Ammon's horn (tissue), 1 donor: ENCODE measurements at places on chromosomes 12 and 14.

- no peak for DNase-seq
These were observed 68.8 kb downstream of the ADCK1 start for GRCh38 chr14:77868552-77869285.

GRCh38 chr12:92408072-92408900 lies 262.6 kb upstream of the BTG1 start:
- DNase-seq = no peak

GRCh38 chr12:41462312-41462711 lies 274.2 kb downstream of the PDZRN4 start:
- no peak for DNase-seq

DNA sequence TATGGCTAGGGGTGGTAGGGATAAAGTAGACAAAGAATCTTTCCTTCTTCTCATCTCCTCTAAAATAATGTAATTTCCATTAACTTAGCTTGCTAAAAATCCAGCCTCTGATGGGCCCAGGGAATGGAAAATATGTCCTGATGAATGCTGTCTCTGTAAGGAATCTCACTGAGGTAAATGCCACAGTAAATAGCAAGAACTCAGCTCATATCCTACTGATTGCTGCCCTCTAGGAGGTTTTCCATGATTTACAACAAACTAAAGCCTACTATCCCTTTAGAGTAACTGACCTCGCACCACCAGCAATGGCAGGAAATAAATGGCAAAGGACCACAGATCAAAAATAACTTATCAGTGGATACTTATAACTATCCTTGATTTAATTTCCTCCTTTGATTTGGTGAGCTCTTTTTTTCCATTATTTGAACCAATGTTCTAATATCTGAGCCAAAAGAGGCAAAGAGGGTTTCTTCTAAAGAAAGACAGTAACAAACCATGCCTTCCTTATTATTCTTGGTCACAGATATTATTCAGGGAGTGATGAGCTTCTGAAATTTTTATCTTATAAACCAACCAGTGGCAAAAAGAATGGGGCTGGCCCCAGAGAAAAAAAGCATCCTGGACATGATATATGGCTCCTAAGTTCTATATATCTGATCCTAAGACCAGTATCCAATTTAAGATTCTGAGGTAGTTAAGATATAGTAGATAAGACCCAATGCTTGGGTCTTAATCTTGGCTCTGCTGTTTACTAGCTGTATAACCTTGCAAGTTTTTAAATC lies 43.8 kb downstream of the SENP1 start:
- no peak for DNase-seq

DNA sequence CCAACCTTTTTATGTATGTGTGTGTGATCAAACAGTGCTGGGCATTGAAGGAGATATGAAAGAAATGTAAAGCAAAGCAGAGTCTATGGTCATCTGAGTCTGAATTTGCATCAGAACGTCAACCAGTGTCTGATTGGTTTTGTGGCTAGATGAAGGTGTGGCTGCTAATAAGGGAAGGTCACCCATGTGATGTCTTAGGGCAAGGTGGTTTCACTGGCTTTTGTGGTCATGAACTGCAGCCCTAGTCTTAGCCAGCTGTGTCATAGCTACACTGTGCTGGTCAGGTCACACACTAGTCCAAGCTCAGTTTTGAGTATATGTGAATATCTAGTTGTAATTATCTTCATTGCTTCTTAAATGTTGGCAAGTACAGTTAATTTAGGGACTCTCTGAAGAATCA lies 105.8 kb downstream of the TGFB3 start:
- DNase-seq = no peak

GRCh38 chr14:57657487-57657886 lies 163.8 kb upstream of the CCDC198 start:
- no peak for DNase-seq

DNA sequence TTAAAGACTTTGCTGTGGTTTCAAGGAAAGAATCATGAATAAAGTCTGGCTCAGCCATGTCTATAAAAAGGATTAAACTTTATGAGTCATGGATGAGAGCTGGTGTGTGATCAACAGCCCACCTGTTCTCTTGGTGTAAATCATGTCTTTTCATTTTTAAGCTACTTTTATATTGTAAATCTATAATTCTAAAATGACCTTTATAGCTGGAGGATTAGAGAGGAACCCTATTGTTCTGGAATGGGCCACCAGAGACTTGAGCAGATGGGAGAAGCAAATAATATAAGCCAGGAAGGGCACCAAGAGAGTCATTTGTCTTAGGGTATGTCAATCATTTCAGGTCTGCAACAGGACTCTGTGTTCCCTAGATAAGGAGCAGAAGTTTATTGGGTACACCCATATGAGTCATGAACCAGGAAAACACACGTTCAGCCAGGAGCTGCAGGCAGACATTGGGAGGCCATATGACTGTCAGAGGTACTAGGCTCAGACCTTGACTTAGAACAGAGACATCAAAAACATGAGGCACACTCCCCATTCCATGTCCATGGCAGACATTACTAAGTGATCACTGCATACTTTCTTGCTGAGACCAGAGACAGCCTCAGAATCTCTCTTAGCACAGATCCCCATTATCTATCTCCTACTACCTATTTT lies 49.3 kb downstream of the NDUFA12 start:
- no peak for DNase-seq

DNA sequence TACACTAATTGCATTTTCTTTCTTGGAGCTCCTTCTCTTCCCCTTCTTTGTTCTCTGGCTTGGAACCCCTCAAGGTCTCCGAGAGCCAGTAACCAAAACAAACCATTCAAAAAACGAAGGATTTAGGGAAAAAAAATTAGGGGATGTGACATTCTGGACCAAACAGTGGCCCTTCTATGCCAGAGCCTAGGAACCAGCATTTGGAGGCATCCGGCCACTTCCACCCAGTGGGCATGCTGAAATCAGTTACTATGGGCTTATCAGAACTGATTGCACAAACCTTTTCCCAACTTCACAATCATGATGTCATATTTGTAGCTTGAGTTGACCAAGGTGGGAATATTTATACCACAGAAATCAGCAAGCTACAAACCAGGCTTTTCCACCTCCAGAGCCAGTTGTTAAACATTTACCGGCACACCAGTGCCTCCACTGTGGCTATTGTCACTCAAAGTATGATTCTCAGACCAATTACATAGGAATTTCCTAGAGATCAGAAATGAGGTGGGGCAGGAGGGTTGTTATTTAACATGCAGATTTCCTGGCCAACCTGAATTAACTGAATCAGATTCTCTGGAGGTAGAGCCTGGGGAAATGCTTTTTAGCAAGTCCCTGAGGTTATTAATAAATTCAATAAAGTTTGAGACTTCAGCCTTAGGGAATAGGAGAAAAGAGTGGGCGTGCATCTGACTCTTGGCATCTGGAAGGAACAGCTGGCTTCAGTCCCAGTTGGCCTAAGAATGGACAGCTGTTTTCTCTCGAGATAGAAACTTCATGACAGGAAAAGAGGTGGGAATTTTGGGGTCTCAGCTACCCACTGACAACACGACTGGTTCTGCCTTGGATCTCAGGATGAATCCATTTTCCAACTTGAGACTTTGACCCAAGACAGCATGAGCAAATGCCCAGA lies 273.9 kb downstream of the ZFP36L1 start:
- no peak for DNase-seq

DNA sequence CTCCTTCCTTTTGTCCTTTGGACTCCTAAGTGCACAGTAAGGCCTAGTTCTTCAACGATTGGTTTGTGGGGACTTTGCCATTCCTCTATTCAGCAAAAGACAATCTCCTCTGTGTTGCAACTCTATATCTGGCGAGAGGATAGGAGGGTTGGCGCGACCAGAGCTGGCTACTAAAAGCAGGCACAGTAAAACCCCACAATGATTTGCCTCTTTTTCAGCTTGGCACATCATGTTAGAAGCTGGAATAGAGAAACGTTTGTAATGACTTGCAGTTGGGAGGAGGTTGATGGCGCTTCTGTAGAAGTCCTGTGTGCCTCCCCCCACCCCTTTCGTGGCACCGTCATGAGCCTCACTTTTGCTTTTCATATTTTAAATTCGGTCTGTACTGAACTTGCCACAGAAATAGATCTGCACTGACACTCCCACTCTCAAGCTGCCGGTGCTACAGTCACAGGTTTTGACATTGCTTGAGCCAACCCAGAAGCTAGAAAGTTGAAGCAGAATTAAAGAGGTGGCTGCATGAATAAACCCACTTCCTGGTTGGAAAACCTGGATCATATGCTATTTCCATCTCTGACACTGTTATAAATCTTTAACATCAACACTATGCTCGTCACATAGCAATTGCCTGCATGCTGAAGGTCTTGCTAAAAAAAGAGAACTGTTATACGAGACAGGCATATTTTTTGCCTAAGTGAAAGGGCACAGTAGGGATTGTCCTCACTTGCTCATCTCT lies 315.3 kb upstream of the PRICKLE1 start:
- DNase-seq = peak; percentile 92

DNA sequence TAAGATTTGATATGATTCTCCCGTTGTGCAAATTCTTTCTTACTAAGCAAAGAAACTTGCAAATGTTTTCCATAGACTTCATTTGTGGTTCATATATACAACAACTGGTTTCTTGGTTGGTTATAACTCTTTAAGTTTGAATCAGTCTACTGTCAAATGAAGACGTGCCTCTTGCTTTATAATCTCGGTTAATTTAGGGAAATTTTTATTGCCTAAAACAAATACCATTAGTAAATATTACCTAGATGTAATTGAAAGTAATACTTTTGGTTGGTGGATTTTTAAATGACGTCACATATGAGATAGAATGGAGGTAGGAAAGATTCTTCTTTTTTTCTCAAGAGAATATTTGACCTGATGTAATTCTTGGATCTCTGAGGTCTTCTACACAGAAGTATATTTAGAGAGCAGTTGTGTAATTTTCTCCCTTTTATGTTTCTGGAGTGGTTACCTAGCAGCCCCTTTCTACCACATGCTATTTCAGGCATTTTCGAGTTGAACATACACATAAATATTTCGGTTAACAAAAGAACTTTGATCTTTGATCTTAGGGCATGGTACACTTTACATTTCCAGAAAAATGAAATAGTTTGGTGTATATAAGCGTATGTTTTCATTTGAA lies 1.7 kb downstream of the ATF7IP start:
- no peak for DNase-seq

GRCh38 chr12:110015132-110015531 lies 15.9 kb downstream of the ANKRD13A start:
- DNase-seq = no peak

- DNase-seq = no peak
These were observed 20.2 kb upstream of the DUSP16 start for GRCh38 chr12:12582895-12583303.

- DNase-seq = no peak
These were observed 391.6 kb downstream of the ZFP36L1 start for GRCh38 chr14:68401317-68401716.

GRCh38 chr12:118853634-118854033 lies 127.7 kb upstream of the SRRM4 start:
- peak; percentile 13 for DNase-seq

DNA sequence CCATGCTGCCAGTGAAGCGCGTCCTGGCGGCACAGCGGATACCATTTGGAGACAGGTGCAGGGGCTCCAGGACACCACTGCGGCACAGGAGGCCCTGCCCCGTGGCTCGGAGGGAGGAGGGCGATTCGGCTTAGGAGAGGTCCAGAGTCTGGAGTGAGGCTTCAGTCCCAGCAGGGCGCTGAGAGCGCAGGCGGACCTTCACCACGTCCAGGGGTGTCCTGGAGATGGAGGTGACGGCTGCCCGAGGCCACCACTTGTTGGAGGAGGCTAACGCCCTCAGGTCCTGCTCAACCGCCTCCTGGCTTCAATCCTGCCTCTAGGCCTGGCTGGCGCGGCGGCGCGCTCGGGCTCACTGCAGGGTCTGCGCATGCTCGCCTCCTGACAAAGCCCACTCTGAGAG lies 45.7 kb downstream of the EIF2S3B start:
- DNase-seq = no peak

GRCh38 chr12:114141921-114142564 lies 175.9 kb upstream of the RBM19 start:
- no peak for DNase-seq

GRCh38 chr12:45970391-45970790 lies 20.0 kb downstream of the SCAF11 start:
- no peak for DNase-seq

DNA sequence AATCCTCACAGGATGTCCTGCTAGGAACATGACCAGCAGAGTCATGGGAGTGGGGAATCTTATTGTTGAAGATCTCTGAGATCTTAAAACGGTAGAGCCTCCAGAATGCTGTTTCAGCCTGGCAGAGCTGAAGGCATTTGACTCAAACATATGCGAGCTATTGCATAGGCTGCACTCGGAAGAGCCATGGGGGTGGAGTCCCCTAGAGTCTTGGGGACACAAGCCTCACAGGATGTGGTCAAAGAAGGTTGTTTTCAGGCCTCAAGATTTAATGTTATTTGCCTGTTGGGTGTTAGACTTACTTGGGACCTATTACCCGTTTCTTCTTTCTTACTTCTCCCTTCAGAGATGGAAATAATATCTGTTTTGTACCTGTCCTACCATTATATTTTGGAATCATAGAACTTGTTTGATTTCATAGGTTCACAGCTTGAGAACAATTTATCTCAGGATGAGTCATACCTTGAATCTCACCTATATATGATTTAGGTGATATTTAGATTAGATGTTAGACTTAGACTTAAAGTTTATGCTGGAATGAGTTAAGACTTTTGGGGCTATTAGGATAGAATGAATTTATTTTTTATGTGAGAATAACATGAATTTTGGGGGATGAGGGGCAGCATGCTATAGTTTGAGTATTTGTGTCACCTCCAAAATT lies 172.2 kb upstream of the ATP2B1 start:
- no peak for DNase-seq

- DNase-seq = peak; percentile 82
These were observed 132.3 kb downstream of the SNAPC1 start for GRCh38 chr14:61894452-61895077.

DNA sequence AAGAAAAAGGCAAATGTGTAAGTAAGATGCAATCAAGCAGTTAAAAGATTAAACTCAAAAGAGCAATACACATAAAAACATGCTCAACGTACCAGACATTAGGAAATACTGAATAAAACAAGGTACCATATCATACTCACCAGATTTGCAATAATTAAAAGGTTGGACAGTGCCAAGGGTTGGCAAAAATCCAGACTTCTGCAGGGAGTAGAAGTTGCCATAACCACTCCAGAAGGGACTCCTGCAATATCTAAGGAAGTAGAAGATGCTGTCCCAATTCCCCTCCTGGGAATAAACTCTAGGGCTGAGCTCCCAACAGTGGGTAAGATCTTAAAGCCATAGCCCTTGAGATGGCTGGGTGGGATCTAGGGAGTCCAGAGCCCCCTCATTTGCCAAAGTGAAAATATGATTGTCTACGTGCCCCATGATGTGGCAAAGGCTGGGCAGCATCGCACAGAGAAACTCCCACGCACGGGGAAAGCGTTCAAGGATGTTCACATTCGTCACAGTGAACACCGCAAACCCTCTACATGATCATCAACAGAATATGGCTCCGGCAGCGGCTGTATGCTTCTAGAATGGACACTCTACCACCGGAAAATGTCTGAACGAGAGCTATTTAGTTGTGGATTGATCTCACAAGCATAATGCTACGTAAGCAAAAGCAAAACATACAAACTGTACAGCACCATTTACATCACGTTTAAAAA lies 12.3 kb downstream of the KCTD10 start:
- no peak for DNase-seq
